ENCODE measurements at places on chromosomes 11 and 22.

DNA sequence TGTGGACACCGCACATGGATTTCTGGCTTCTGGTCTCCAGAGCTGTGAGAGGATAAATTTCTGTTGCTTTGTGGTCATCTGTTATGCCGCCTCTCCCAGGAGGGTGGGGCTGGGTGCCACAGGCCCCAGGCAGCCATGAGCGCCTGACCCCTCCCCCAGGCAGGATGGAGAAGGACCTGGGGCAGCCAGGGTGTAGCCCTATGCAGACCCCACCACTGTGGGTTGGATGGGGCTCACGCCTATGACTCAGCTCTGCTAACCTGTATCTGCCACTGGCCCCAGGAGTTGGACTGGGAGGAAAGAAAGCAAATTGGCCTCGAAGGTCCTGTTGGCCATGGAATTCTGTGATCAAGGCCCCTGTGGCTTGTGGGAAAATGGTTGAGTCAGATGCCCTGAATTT is 1351.1 kb downstream of the BRD1 start:
- no peak for DNase-seq

GRCh38 chr22:38315823-38316363 is 1.3 kb downstream of the CSNK1E start:
- no peak for DNase-seq

DNA sequence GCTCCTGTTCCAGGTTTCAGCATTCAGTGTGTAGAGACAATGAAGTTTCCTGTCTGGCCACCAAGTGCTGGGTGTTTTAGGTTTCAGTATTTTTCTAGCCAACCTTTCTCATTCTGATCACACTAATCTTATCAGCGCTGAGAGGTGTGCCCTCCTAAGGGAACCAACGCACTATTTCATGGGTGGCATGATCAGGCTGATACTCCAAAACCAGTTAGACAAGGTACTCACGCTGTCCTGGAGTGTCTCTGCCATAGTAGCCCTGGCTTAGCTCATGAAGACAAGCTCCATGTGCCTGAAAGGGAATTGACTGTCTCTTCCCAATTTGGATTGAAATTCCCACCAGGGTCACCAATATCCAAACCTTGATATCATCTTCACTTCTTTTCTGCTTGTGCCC is 8.0 kb upstream of the RAB38 start:
- no peak for DNase-seq

- DNase-seq: peak; percentile 59
Observed at GRCh38 chr11:46277622-46278386, at the start of gene CREB3L1. Gene CREB3L1, plus strand, starts transcription at chr11:46277662. Its CDS starts 450 bp downstream, at chr11:46278112.

GRCh38 chr22:47130883-47131631 is 368.6 kb downstream of the TBC1D22A start:
- DNase-seq: no peak

GRCh38 chr11:99098751-99099150 is 78.0 kb downstream of the CNTN5 start:
- no peak for DNase-seq

DNA sequence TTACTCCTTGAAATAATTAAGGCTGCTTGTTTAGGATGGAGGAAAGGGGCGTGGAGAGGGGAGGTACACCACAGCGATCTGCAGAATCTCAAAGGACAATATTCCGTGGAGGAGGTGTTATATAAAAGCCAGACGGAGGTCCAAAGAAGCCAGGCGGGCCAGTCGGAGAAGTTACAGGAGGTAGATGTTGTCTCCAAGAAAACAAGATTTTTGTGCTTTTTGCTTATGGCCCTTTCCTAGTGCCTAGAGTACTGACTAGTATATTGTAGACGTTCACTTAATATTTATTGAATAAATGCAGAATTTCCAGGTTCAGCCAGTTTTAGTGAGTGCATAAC is 761 bp downstream of the ZDHHC13 start:
- DNase-seq: no peak

DNA sequence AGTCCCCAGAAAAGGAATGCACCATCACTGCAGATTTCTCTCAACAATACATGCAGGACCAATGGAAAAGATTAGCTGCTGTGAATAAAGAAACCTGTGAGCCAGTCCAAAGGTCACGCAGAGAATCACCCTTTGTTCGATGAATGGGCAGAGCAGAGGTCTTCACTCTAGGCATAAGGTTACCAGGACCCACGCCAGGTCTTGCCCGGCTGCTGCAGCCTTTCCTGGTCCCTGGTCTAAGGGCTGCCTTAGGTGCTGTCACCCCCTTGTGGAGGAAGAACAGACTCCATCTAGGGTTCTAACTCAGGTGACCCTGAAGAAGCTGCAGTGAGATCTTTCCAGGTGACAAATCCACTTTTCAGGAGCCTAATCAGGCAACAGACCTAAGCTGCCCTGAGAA is 29.0 kb upstream of the NAP1L4 start:
- peak; percentile 81 for DNase-seq

DNA sequence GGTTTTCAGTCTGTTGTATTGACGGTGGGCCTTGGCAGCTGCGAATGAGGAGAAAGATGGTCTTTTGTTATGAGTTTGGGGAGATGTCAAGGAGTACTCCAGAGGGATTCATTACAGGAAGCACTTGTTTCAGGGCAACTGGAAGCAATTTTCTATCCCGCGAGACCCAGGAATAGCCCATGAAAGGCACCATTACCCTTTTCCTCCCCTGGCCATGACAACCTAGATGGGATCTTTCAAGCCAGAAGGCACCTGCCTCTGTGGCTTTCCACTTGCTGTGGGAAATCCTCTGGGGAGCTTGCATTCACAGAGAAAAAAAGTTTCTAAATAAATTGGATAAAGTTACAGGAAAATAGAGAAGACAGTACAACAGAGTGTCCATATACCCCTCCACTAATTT is 2.7 kb downstream of the ZNF215 start:
- DNase-seq: peak; percentile 3

DNA sequence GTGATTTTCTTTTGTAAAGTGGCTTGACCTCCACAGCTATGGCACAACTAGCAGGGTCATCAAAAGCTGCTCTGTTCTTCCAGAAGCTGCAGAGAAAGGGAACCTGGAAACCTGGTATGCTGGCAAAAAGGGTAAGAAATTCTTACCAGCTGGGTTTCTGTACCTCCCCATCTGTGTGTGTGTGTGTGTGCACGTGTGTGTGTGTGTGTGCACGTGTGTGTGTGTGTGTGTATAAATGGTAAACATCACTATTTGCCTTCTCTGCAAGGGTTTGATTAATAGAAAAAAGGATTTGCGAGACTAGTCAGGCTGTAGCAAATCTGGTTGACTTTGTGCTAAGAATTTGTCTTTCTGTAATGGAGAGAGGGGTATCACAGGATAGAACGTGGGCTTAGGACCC is 4.7 kb upstream of the MRPL17 start:
- no peak for DNase-seq

GRCh38 chr11:13831696-13832095 is 130.8 kb upstream of the SPON1 start:
- no peak for DNase-seq

DNA sequence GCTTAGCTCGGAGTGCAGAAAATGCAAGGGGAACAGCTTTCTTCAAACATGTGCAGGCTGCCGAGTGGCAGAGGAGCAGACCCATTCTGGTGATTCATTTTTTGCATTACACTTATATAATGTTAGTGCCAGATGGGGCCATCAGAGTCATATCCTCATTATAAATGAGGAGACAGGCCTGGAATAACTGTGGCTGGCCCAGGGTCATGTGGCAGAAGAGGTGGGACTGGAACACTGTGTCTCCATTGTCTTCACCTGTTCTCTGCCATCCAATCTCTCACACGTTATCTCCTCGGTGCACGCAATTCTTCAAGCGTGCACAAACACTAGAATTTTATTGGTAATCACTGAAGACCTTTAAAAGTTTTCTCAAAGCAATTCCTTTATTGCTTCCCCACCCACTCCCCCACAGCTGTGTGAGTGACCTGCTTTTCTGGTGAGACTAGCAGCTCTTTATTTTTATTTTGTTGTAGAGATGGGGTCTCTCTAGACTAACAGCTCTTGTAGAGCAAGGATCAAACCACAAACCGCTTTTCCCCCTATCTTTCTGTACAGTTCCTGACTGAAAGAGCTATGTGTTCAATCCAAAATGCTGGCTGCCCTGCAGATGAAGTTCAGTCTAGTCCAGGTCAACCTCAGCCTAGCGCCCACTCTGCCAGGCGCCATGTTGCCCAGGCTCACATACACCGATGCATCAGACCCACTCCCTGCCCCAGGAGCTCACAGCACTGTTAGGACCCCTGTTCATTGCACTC is 75.3 kb downstream of the ST3GAL4 start:
- DNase-seq: no peak

- peak; percentile 85 for DNase-seq
Observed at GRCh38 chr22:27801616-27802345, at the start of gene MN1. Gene MN1, minus strand, starts transcription at chr22:27801756. Its CDS starts 1,213 bp downstream, at chr22:27800543.

GRCh38 chr11:111944651-111945051 is 7.5 kb downstream of the DIXDC1 start:
- DNase-seq: no peak

DNA sequence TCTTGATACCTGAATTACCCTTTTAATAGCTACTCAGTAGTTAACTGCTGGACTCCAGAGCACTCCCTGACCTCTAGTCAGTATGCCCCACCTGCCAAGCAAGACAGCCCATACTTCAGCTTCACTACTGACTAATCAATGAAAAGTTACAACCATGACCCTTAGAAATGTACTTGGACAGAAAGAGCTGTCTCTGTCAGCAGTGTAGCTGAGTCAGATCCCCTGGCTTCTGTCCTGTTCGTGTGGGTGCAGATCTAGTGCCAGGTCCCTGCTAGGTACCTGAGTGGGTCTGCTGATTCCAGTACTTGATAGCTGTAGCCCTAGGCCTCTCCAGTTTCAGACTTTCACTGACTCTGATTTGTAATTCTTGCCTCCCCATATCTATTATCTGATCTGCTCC is 265.8 kb upstream of the POU2AF2 start:
- DNase-seq: no peak

- DNase-seq: no peak
Observed at GRCh38 chr11:30553521-30554110, 32.5 kb downstream of the MPPED2 start.

- DNase-seq: peak; percentile 92
Observed at GRCh38 chr11:613369-613968, 2.3 kb downstream of the IRF7 start.

GRCh38 chr11:8768625-8769333 is 86.2 kb downstream of the RPL27A start:
- no peak for DNase-seq

DNA sequence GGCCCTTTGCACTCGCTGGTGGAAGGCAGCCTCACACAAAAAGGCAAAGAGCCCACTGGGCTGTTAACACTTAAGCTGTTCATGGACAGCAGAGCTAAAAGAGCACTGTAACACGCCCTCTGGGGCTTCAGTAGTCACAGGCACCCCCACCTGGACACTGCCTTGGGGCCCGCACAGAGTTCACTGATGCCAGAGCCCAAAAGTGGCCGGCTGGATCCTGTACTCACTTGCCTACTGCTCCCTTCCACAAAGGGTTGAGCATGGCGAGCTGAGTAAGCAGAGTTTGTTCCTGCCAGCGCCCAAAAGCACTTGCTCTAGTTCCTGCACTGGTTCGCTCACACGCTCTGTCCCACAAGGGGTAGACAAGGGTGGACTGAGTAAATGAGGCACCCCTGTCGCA is 78.8 kb downstream of the RELT start:
- DNase-seq: no peak

GRCh38 chr11:111474432-111474831 is 37.8 kb downstream of the BTG4 start:
- no peak for DNase-seq

GRCh38 chr11:8168485-8169257 is at the start of gene RIC3:
Gene RIC3, minus strand, starts transcription at chr11:8169025. Its CDS starts 36 bp downstream, at chr11:8168989.
- DNase-seq: peak; percentile 78

DNA sequence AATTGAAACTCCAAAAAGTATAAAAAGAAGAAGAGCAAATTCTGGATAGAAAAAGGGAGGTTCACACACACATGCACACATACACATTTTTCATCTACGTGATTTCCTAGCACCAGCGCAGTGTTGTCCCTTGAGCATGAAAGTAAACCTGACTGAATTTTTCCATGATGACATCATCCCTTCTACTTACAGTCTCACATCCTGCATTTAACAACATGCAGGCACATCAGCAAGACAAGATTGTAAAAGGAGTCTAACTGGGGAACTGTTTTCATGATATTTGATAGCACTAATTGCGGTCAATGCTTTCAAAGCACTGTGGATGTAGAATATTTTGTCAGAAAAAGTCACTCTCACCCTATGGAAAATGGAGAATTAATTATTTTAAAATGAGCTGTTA is 36.6 kb downstream of the GAS2 start:
- DNase-seq: peak; percentile 3

- no peak for DNase-seq
Observed at GRCh38 chr11:21806947-21807346, 385.9 kb upstream of the ANO5 start.

DNA sequence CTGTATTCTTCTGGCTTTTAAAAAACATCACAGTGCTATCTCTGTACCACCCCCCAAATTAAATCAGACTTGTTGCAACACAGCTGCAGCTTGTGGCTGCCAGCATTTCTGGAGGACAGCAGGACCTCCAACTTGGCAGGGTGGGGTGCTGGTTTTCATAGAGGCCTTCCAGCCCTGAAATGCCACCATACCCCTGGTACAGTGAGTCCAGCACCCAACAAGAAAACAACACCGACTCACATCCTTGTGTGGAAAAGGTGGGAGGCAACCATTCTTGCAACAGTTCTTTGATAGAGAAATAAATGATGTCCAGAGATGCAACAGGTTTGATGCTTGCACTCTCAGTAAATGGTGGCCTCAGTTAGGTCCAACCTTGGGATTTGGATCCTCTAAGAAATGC is 96.0 kb downstream of the ABTB2 start:
- DNase-seq: no peak

GRCh38 chr11:2164081-2164480 is 3.1 kb upstream of the INS start:
- no peak for DNase-seq

DNA sequence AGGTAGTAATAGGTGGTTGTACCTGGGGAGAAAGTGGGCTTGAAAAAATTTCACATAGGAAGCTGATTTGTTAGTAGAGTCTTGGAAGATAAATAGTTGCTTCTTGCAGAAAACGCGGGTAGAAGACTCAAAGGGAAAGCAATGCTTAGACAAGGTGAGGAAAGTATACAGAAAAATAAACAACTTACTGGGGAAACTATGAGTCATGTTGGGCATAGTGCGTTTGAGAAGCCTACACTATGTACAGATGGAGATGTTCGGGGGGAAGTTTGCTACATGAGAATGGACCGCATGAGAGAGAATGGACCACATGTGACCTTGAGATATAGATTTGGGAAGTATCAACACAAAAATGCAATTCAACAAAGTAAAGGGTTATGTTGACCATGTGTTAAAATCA is 86.7 kb upstream of the DDI1 start:
- no peak for DNase-seq

- no peak for DNase-seq
Observed at GRCh38 chr22:38675833-38676232, 5.9 kb upstream of the TOMM22 start.

Data from neural progenitor cell (in vitro differentiated cells).